ENCODE measurements at places on chromosomes 1 and 21.

DNA sequence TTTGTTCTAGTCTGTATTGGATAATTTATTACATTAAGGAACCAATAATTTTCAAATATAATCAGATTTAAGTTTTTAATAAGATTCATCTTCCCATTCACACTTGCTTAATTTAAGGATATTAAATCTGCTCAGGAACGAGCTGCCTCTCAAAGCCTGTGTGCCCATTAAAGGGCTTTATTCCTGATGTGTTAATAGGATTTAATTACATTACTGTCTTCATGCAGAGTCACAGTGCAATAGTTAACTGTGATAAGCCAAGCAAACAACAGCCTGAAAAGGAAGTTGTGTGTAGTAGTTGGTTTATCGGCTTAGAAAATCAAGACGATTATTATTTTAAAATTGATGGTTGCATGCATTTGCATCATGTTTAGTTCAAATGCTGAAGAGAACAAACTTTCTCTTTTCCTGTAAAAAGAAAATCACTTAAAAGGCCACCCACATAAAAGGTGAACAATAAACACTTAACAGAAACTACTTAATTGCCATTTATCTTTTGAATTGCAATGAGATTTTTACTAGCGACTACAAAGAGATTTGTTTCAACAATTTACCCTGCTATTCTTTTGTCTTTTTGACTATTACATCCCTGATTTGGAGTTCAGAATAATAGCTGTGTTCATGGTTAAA lies 174.6 kb downstream of the RWDD3 start:
- no peak for DNase-seq

DNA sequence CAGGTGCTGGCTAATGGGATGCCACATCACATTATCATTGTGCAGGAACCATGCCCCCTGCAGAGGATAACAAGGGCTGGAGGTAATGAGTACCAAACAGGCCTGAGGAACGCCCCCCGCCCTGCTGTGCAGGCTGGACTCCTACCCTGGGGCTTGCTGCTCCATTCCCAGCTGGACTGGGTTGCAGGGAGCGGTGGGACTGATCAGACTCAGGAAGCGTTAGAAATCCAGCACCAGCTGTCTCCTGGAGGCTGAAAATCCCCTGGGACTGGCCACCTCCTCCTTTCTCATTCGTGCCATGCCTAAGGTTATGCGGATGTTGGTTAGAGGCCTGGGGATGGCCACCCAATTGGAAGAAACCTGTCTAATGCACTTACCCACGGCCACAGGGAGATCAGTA lies 36.9 kb upstream of the POU3F1 start:
- DNase-seq: no peak

- no peak for DNase-seq
Observed at GRCh38 chr21:45942755-45943629, 38.6 kb upstream of the COL6A1 start.

GRCh38 chr1:64595871-64596515 lies 126.1 kb downstream of the CACHD1 start:
- no peak for DNase-seq

DNA sequence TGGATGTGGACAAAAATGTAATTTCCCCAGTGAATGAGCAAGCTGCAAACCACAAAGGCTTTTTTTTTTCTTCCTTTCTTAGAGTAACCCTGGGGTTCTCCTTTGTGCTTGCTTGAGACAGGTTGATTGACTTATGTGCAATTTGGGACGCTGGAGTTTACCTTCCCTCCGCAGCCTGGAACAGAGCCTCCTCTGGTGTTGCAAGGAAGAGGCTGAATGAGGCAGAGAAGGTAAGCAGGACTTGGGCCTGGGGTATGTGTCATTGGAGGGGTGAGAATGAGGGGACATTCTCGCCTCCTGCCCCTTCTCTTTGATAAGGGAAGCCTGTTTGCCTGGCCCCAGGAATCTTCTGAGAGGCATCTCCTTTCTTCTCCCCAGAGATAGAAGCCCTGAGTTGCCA lies 49.8 kb downstream of the NFASC start:
- DNase-seq: no peak

DNA sequence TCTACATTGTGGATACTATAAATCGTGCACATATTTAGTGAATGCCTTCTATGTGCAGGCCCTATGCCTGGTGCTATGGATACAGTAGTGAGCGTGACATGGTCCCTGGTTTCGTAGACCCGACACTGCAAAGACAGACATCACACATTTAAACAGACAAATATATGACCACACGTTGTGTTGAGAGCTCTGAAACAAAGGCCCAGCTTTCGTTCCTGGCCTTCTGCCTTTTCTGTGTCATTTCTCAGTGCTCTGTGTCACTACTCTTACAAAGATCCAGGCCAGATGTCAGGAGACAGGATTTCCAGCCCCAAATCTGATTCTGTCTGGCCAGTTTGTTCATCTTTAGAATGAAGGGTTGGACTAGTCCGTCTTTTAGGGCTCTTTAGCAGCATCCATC lies 19.3 kb upstream of the TRABD2B start:
- DNase-seq: no peak

- DNase-seq: no peak
Observed at GRCh38 chr1:26890467-26890796, 349 bp upstream of the GPN2 start.

DNA sequence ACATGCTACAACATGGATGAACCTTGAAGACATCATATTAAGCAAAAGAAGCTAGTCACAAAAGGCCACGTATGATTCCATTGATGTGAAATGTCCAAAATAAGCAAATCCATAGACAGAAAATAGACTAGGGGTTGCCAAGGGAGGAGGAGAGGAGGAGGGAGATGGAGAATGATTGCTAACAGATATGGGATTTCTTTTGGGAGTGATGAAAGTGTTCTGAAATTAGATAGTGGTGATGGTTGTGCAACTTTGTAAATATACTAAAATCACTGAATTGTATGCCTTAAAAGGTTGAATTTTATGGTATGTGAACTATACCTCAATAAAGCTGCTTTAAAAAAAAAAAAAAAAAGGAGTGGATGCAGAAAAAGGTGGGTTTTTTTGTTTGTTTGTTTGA lies 7.6 kb downstream of the CLSTN1 start:
- DNase-seq: no peak

GRCh38 chr1:167196166-167196565 lies 24.5 kb upstream of the POU2F1 start:
- no peak for DNase-seq

GRCh38 chr1:200372095-200372884 lies 37.5 kb downstream of the ZNF281 start:
- no peak for DNase-seq

DNA sequence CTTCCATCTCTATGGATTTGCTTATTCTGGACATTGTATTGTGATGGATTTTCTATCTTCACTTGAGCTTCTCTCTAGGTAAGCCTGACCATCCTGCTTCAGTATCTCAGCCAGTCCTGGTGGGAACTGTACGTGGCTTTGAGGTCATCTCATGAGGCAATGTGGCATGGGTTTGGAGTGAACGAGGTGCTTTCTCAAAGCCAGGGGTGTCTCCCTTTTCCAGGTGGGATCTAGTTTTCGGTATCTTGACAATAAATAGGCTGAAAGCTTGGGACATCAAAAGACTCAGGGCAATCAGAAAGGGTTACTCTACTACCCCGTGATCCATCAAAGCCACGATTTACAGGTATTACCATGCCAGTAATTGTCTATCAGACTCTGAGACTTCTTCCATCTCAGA lies 40.8 kb downstream of the AZIN2 start:
- DNase-seq: no peak

Data from activated CD4-positive, alpha-beta T cell treated with anti-CD3 and anti-CD28 coated beads for 4 hours (primary cell).